Fibroblast of villous mesenchyme (primary cell): ENCODE measurements at places on chromosomes 13 and 19. TPM values are rescaled to one million over a fixed set of nuclear protein-coding genes. Genes with fewer than 3 reads are reported as not detected.
A peak's percentile ranks its signal among the peaks of the same experiment; 100 is the strongest.

- DNase-seq, result no peak
Observed at GRCh38 chr19:2253106-2254063, 2.8 kb downstream of the JSRP1 start.

Gene ZNF253
- total RNA-seq, result 2.3 and 5.6 TPM in 2 replicates

Gene NANOS3
- total RNA-seq, result 0.64 TPM in 1 of 2 replicates, not detected in the other

Gene SLC17A7
- not detected in 2 replicates for total RNA-seq

DNA sequence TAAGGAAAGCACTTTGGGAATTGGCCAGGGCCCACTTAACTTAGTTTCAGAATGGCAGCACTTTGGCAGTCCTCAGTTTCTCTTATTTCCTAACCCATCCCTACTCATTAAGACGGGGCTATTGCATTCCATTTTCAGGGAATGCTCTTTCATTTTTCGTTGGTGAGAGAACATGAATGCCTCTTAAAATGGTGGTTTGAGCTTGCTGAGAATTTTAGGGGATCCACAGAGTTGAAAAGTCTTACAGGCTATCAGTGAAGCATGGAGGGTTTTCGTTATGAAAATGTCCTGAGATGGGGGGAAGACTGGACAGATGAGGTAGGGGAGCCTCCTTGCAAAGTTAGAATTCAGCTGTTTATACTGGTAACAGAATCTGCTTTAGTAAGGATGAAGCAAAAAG lies 71.4 kb downstream of the LRCH1 start:
- no peak for DNase-seq

GRCh38 chr19:379796-380195 lies 29.2 kb downstream of the C2CD4C start:
- DNase-seq, result no peak

Gene APOC1
- total RNA-seq, result 1.3 and 2.6 TPM in 2 replicates

Gene CCDC8
- 8.6 and 12.9 TPM in 2 replicates for total RNA-seq

DNA sequence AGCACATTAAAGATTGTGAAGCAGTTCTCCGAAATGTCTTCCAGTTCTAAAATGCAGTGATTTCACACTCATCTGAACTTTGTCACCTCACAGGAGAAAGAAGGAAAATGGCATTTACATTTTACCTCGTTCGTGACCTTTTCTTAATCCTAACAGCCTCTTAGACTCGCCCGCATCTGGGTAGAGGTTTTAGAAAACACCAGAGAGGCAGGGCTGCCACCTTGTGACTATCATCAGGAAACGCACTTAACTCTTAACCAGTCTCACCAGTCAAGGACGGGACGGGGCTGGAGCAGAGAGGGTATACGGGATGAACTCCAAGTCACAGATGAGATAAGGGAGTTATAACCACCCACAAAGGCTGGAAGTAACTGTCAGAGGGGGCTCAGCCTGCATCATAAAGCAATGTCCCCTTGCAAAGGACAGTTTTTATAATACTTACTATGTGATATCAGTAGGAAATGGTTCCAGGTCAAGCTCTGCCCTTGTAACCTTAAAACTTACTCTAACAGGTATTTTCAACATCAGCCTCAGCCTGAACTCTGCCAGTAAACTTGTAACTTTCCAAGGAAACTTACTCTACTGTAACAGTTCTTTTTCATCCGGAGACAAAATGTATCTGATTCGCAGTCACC lies 8.6 kb upstream of the CEACAM6 start:
- DNase-seq, result peak; percentile 46

Gene FFAR1
- not detected in 2 replicates for total RNA-seq

- no peak for DNase-seq
Observed at GRCh38 chr19:1073063-1073955, 6.3 kb downstream of the ARHGAP45 start.

Gene CEACAM1
- under 0.01 and 0.97 TPM in 2 replicates for total RNA-seq

DNA sequence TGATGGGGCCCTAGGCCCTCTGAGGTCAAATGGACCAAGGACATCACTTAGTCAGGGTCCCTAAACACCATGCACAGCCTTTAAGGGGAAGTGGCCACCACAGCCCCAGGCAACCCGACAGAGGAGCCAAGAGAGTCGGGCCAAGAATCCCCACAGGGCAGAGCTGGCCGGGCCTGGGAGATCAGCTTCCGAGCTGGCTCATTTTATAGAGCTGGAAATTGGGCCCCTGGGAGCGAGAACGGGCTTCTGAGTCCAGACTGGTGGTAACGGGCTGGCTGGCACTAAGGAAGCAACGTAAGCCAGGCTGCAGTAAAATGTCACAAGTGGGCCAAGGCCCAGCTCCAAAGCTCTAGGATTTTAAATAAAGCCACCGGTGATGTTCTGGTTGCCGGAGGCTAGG lies 51.1 kb downstream of the HSPH1 start:
- DNase-seq, result no peak

DNA sequence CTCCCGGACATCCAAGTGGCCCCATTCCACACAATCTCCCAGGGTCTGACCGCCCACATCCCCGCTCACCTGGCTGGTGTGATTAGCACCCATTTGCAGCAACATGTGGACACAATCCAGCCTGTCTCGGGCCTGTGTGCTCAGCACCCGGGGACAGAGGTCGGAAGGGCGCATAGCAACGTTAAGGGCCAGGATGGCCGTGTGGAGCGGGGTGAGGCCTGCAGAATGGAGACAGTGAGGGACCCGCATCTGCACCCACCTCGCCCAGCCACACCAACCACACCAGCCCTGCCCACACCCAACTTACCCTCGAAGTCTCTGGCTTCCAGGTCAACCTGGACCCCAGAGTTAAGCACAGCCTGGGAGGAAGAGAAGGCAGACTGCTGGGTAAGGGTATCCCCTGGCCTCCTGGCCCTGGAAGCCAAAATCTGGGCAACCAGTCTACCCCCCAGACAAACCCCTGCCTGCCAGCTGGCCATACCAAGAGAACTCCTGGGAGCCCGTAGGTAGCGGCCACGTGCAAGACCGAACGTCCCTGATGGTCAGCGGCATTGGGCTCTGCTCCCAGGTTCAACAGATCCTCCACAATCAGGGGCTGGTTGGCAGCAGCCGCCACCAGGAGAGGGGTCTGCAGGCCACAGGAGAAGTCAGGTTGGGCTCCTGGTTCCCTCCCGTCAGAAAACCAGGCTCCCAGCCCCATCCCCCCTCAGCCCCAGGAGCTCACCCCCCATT lies 4.3 kb downstream of the NFKBID start:
- DNase-seq, result no peak
